Fibroblast of skin of back (primary cell): ENCODE measurements at places on chromosomes 3 and 15.
A peak's percentile ranks its signal among the peaks of the same experiment; 100 is the strongest.

DNA sequence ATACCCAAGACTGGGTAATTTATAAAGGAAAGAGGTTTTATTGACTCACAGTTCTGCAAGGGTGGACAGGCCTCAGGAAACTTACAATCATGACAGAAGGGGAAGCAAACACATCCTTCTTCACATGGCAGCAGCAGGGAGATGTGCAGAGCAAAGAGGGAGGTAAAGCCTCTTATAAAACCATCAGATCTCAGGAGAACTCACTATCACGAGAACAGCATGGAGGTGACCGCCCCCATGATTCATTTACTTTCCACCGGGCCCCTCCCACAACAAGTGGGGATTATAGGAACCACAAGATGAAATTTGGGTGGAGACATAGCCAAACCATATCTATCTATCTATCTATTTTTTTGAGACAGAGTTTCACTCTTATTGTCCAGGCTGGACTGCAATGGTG is 5.4 kb downstream of the GDPGP1 start:
- DNase-seq: no peak

DNA sequence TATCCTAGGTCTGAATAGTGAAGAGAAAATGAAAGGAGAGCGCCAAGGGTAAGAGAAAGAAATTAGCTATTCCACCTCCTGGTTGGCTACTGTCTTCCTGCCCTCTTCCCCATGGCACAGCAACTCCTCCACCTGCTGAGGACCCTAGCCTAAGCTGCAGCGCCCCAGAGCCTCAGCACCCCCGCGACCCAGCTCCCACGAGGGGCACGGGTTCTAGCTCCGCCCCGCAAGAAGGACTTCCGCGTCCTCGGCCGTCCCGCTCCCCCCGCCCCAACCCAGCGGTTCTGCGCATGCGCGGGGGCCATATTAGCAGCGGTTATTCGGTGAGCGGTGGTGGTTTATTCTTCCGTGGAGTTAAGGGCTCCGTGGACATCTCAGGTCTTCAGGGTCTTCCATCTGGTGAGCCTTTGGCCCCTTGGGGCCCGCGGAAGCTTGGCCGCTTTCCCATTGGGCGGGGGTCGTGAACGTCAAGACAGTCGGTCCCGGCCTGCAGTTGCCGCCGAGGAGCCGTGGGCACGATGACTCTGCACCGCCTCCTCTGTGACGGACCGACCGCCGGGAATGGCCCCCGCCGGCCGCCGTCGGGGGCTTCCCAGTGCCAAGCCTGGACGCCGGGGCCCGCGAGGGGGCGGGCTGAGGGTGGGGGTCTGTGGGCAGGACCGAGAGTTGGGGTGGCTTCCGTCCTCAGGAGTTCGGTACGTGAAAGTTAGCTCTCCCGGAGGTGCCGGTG is at the start of gene PSMA4:
Gene PSMA4, plus strand, starts transcription at position 304 of the 730 bp plus-strand sequence. CDS start 1,484 bp downstream, outside the sequence.
- DNase-seq: peak; percentile 82

GRCh38 chr15:38690719-38691332 is 126.2 kb upstream of the RASGRP1 start:
- peak; percentile 73 for DNase-seq

GRCh38 chr15:35872577-35872976 is 326.6 kb upstream of the DPH6 start:
- DNase-seq: no peak

- no peak for DNase-seq
Measured at GRCh38 chr3:140166861-140167599, 232.0 kb downstream of the CLSTN2 start.

GRCh38 chr3:64895106-64895990 is 207.5 kb upstream of the ADAMTS9 start:
- DNase-seq: no peak

GRCh38 chr15:92763459-92763858 is 107.9 kb upstream of the FAM174B start:
- DNase-seq: no peak

DNA sequence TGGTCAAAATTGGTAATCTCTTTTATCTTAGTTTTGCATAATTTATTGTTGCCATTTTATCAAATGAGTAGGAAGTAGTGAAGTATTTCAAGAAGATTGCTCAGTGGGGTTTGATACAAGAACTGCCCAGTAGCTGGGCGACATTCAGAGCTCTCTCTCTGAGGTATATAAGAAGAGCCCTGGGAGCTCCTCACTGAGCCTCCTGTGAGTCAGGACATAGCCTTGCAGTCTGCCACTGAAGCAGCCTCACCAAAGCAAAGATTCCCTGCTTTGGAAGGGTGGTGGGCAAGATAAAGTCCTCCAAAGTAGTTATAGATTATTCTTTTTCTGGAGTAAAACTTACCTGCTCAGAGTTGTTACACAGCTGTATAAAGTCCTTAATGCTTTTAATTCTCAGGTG is 26.1 kb downstream of the SKIL start:
- peak; percentile 35 for DNase-seq

DNA sequence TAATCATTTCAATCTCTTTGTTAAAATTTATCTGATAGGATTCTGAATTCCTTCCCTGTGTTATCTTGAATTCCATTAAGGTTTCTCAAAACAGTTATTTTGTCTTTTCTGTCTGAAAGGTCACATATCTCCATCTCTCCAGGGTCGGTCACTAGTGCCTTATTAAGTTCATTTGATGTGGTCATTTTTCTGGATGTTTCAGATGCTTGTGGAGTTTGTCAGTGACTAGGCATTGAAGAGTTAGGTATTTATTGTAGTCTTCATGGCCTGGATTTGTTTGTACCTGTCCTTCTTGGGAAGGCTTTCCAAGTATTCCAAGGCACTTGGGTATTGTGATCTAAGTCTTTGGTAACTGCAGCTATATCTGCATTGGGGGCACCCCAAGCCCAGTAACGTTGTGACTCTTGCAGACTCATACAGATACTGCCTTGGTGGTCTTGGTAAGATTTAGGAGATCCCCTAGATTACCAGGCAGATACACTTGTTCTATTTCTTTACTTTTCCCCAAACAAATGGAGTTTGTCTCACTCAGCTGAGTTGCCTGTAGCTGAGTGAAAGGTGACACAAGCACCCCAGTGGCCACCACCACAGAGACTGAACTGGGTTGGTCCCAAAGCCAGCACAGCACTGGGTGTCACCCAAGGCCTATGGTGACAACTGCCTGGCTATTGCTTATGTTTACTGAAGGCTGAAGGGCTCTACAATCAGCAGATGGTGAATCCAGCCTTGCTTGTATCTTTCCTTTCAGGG is 18.9 kb upstream of the SLC27A2 start:
- no peak for DNase-seq

DNA sequence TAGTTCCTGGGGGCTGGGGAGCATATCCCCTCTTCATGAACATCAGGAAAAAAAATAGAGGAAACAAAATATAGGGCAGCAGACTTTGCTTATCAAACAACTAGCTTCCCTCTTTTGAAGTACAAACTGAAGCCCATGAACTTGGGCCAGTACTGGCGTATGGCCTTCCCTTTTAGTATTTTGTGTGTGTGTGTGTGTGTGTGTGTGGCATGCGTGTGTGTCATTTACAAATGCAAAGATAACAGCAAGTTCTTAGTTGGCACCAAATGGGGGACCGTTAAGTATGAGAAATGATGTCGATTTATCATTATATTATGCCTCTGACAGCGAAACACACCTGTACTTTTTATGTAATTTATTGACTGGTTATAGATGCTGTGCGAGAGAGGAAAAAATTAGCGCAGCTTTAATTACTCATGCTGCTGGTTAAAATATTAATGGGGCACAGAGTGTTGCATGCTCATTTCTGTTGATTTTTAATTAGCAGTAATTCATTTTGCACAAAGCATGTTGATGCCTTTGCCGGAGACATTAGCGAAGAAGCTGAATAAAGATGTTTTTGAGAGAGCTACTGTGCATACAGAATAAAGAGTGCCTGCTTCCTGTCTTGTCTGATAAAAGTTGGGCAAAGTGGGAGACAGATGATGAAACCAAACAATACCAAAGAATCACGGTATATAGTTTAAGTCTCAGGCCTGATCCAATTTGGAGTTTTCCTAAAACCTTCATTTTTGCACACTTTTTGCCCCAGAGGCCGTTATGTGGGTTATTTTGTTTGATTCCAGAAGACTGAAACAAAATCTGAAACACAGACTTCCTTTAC is 297.1 kb downstream of the SATB1 start:
- no peak for DNase-seq

DNA sequence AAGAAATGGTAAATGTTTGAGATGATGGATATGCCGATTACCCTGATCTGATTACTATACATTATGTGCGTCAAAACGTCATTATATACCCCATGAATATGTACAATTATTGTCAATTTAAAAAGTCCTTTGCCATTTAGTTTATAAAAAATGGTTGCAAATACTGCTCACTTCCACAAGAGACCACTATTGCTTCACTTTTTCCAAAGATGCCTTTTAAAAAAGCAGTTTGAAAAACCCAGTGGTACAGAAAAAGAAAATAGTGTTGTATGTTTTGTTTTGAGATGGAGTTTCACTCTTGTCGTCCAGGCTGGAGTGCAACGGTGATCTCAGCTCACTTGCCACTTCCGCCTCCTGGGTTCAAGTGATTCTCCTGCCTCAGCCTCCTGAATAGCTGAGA is 39.3 kb downstream of the EDEM1 start:
- peak; percentile 32 for DNase-seq

DNA sequence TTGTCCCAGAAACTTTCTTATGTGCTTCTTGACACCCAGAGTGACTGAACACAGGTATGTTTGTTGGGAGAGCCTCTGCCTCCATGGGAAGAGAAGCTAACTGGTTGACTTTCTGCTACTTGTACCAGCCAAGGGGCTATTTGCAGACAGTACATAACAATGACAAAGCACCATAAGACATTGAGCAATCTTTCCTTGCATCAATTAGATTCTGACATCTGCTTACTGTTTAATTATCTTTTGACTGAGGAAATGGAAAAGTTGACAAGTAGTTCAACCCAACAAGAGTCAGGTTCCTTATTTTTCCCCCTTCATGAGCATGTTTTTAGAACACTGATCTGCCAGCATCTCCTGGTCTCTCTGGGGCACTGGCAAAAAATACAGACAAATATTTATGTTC is 157.7 kb downstream of the RPLP1 start:
- DNase-seq: no peak

- DNase-seq: no peak
Measured at GRCh38 chr3:133463347-133463860, 63.5 kb downstream of the BFSP2 start.

DNA sequence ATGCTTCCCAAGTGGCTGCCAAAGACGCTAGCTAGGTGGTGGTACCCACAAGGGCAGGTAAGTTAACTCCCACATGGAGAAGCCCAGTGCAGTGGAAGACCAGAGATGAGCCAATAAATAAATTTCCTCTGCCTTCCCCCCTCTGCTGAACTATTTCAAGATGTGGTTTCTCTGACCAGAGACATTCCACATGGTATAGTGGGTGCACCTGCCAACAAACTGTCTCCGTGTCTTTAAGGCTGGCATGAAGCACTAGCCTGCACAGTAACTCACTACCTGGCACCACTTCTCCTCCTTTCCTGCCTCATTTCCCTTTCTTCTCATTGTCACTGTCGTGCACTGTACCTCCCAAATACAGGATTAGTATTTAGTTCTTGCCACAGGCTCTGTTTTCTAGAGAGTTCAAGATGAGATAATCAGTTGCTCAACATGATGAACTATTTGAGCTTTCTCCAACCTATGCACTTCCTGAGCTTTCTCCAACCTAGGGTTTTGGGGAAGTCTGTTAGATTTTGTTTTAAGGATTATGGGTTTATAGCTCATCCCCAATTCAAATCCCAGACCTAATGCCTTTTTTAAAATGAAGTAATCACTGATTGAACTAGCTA is 8.4 kb upstream of the CRTAP start:
- DNase-seq: no peak
